ENCODE measurements at places on chromosomes 6 and 20.

GRCh38 chr20:43583133-43583864 lies 7.4 kb upstream of the IFT52 start:
- DNase-seq = no peak

DNA sequence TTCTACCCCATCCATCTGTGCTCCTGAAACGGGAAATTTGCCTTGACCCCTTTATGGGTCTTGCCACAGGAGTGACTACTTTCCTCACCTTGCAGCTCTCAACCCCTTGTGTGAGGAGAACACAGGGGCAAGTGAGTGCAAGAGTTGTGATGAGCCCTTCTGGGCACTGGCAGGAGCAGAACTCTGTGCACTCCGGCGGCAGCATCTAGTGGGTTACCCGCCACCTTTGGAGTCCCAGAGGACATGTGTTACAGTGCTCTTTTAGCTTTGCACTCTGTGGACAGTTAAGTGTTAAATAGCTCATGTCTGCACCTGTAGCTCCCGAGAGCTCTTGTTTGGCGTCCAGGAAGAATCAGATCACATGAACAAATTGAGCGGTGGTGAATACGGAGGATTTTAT lies 940.2 kb downstream of the GRIK2 start:
- no peak for DNase-seq

DNA sequence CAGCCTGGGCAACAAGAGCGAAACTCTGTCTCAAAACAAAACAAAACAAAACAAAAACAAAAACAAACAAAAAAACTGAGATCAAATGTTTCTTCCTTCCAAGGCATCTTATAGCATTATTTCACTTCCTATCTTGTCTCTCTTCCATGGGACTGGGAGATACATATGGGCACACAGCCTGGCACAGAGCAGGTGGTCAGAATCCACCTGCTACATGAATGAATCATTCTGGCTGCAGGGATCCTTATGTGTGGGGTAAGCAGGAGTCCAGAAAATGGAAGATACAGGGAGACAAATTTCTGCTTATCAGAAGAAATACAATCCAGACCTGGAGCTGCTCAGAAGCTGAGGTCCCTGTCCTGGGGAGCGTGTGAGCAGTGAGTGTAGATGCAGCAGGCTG lies 18.2 kb upstream of the CCM2L start:
- DNase-seq = no peak

- DNase-seq = no peak
Observed at GRCh38 chr20:34190679-34191090, 50.5 kb upstream of the ASIP start.

DNA sequence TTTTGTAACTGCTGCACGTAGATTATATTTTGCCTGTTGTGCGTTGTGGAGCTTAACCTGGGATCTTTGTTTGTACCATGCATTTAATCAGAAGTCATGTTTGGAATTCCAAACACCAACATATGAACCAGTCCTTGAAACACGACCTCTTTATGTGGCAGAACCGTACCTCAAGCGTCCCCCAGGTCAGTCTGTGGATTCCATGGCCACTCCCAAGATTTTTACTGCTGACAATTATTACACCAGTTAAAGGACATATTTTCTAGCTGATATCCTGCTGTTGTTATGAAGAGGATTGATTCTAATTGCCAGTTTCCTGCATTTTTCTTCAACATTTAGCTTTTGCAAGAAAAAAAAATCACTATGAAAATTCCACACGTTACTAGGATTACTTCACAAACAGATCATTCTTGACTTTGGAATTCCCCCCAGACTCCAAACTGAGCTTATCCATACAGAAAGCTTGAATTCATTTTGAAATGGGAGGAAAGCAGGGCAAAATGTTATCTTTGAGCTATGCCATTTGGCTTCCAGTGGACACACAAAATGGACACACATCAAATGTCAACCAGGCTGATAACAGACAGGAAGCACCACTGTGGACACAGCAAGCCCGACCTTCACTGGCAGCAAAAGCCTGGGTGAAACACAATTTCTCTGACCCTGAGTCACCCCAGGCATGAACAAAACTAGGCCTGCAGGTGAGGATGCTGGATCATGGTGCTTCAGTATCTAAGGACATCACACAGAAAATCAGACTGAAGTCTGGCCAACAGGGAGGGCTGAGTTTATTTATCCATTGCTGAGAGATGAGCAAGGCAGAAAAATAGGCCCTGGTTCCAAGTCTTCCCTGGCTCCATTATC lies 542.9 kb upstream of the JAG1 start:
- DNase-seq = no peak

DNA sequence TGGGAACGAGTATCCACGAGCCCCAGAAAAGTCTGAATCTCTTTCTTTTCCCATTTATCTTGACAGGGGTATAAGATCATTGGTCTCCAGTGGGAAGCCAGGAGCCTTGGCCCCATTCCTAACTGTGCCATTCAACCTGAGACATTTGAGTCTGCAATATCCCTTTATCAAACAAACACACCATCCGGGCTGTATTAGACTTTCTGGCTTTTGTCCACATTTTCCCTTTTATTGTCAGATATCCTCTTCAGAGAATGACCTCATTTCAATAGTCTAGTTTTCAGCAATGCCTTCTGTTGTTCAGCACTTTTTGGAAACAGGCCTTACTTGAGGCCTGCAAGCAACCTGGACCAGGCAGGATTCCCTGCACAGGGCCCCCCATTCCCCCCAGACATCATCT lies 15.7 kb downstream of the BPIFA1 start:
- DNase-seq = no peak

DNA sequence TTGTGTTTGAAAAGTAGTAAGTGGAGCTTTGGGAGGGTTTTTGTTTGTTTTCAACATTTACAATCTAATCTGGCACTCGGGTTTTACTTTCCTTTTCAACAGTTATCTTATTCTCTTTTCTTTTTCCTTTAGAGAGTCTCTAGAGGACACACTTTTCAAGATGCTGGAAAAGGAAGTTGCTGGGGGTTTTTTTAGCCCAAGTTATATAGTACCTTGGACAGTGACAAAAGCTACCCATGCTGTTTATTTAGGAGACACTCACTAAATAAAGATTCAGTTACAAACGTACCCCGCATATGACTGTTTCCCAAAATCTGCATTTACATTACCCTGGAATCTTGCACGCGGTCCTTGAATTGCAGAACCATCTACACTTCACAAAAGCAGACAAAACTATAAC lies 78.8 kb downstream of the MAP7 start:
- no peak for DNase-seq

DNA sequence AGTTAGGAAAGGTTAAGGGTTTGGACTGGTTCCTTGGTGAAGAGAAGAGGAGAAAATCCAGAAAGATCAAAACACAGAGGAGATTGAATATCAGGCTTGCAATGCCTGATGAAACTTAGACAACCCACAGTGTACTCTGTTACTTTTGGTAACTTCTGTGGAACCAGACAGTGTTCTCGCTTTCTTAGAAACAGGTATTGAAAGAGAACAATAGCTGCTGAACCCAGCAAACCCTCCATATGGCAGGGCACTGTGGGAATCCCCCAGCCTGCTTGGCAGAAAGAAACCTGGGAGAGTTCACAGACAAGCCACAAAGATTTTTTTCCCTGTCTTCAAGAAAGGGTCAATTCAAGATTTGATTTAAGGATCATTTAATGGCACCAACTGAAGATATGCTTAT lies 342.8 kb downstream of the FOXA2 start:
- no peak for DNase-seq

- DNase-seq = no peak
Observed at GRCh38 chr6:34200340-34200971, 36.2 kb upstream of the HMGA1 start.

Data from cortex of kidney (tissue), 1 donor.